Activated naive CD4-positive, alpha-beta T cell treated with anti-CD3 and anti-CD28 coated beads, Interleukin-2, amount 50 U/mL, for 72 hours (primary cell): ENCODE measurements at places on chromosomes 16 and 17.
A peak's percentile ranks its signal among the peaks of the same experiment; 100 is the strongest.

- DNase-seq = no peak
Observed at GRCh38 chr16:49889725-49890397, 33.9 kb upstream of the ZNF423 start.

DNA sequence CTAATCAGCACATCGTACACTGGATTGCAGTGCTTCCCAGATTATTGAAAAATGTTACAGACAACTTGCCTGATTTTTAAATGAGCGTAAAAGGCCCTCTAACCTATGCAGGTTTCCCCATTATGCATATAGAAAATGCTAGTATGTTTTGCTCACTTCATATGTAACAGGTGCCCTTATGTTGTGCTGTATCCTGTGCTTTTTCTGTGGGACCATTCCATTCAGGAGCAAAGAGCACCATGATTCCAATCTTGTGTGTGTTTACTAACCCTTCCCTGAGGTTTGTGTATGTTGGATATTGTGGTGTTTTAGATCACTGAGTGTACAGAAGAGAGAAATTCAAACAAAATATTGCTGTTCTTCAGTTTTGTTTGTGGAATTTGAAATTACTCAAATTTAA is 12.9 kb downstream of the PTRH2 start:
- DNase-seq = no peak

- no peak for DNase-seq
Observed at GRCh38 chr17:79676796-79677195, 53.9 kb upstream of the ENPP7 start.

DNA sequence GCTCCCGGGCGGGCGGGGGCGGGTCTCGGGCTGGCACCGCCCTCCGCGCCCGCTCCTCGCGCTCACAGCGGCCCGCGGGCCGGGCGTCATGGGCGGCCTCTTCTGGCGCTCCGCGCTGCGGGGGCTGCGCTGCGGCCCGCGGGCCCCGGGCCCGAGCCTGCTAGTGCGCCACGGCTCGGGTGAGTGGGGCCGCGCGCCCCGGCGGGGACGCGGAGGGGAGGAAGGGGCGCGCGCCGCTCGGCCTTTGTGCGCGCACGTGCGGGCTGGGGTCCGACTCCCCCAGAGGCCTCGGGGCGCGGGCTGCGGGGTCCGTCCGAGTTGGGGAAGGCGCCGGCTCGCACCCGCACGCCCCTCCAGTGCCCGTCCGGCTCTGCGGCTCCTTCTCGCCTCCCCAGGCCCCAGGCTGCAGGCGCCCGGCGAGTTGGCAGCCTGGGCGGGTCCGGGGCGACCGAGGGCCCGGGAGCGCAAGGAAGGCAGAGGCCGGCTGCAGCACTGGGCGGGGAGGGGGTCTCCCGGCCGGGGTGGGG is at the start of gene NME4:
Gene NME4 (plus strand): TSS at position 65 of the 527 bp plus-strand sequence. CDS start 24 bp downstream, at position 89.
- DNase-seq = no peak

GRCh38 chr16:3038896-3039295 is 2.2 kb upstream of the BICDL2 start:
- DNase-seq = no peak

DNA sequence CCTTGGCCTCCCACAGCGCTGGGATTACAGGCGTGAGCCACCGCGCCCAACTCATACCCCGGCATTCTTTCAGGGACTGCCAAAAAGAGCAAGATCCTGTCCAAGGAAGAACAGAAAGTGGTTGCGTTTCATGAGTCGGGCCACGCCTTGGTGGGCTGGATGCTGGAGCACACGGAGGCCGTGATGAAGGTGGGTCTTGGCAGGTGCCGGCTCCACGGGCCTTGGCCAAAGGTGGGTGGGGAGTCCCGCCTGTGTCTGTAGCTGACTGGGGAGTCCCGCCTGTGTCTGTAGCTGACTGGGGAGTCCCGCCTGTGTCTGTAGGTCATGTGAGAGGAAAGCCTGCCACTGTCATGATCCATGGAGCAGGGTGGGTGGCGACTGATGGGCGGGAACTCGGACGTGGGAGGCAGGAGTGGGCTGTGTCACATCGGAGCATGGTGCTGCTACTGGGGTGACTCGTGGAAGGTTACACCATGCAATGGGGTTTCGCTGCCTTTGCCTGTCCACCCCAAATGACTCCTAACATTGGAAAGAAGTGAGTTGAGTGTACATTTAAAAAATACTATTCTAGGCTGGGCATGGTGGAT is 10.0 kb upstream of the RPL13 start:
- no peak for DNase-seq

DNA sequence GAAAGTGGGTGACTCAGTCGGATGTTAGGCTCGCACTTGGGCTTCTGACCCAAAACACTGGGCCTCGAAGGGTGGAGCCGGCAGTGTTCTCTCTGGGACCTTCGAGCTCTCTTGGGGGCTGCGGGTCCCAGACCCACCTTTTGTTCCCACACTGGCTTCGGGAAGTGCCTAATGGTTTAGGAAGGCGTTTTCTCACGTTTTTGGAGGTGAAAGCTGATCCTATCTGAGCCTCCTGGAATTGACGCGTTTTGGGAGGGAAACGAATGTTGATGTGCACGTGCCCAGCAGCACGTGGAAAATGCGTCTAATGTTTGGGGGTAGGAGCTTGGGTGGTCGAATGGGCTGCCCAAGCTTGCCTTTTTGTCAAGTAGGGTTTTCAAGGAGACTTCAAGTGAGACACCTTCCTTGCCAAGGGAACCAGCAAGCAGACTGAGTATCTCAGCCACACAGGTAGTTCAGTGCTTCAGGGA is 666 bp downstream of the HGS start:
- no peak for DNase-seq

GRCh38 chr16:49564496-49565229 is 191.1 kb downstream of the C16orf78 start:
- no peak for DNase-seq

- no peak for DNase-seq
Observed at GRCh38 chr16:12609937-12610699, 193.6 kb downstream of the CPPED1 start.

- no peak for DNase-seq
Observed at GRCh38 chr16:60478810-60479209, 1557.4 kb downstream of the CDH8 start.

DNA sequence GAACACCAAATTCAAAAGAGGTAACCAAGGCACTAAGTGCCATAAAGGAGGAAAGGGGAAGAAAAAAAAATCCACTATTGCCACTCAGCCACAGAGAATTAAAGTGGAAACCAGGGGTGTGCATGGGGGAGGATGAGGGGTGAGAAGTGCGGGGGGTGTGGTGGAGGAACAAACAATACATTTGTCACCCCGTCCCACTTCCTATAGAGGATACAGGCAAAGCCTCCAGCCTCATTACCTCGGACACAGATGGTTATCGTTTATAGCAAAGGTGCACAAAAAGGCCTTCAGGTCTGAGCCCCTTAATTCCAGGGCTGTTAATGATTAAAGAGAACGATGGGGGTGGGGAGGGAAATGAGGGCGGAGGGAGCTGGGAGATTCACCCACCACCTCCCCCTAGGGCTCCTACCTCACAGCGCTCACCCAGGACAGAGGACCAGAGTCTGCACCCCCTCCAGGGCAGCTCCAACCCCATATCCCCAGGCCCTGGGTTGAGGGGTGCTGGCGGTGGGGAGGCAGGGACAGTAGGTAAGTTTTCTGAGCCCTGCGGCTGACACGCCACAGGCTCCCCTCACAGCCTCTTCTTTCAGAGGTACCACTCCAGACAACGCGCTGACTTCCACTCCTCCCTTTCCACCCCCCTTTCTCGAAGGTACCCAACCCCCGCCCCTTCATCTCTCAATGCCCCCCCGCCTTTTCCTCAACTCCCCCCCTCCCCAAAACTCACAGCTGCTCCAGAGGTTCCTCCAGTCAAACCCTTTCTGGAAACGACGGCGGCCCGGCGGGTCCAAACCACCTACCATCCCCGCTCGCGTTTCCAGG is 470 bp downstream of the DCUN1D3 start:
- DNase-seq = peak; percentile 17

GRCh38 chr17:2240541-2240940 is 63.0 kb downstream of the SMG6 start:
- no peak for DNase-seq

GRCh38 chr16:49468611-49469310 is 95.2 kb downstream of the C16orf78 start:
- DNase-seq = no peak

GRCh38 chr17:82330322-82331239 is 3.0 kb downstream of the SECTM1 start:
- DNase-seq = no peak

DNA sequence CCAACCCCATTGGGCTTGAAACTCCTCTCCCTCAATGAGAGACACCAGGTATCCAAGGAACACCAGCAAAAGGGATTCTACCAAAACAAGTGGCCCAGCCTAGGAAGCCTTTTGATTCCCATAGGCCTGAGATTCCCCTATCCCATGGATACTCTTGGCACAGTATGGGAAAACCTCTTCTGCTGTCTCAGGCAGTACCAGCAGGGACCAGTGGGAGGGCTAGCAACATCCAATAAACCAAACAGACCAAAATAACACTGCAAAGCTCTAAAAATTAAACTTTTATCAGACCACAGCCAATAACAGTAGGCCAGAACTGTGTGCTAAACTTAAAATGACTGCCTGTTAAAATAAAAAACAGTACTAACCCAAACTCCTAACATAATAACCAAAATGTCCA is 153.9 kb upstream of the CES5A start:
- no peak for DNase-seq
